ENCODE measurements at places on chromosomes 6 and 20. TPM values are rescaled to one million over a fixed set of nuclear protein-coding genes. Genes with fewer than 3 reads are reported as not detected.
A peak's percentile ranks its signal among the peaks of the same experiment; 100 is the strongest.

- no peak for DNase-seq
Measured at GRCh38 chr20:38161412-38161774, 3.7 kb downstream of the TGM2 start.

- no peak for DNase-seq
Measured at GRCh38 chr20:53884859-53885541, 185.4 kb downstream of the BCAS1 start.

DNA sequence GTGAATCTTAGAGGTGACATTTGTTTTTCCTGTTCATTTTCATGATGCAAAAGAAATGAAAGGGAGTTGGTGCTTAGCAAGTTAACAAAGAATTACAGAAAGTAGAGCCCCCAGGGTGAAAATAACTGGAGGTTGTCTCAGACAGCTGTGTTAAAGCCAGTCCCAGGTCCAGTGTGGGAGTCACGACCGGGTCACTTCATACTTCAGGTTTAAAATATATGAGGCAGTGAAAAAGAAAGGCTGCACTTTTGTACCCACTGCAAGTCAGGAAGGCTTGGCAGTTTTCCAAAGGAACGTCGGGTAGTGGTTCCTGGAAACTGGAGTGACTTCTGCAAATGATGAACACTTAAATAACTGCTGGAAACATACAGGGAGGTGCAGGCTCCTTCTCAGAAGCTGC is 91.5 kb upstream of the THBS2 start:
- no peak for DNase-seq

DNA sequence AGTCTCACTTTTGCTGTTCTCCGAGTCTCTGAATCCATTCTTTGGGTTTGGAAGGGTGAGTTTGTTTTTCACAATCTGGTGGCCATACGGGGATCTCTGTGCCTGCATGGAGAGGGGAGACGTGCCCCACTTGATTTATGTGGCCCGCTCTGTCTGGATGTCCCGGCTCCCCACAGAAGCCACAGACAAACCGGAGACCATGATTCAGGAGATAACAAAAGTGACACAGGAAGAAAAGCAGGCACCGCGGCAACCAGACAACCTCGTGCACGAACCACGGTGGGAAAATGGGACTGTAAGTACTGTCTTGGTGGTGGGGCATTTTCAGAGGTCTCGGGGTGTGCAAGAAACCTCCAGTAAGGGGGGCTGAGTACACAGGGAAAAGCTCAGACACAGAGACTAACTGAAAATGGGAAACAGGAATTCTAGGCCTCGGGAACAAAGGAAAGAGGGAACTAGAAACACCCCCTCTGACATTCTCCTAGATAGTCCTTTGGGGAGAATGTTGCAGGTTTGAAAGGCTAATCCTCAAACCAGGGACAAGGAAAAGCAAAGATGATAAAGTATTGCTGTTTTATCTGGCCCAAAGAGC is 22.1 kb upstream of the ZNF318 start:
- DNase-seq: no peak

GRCh38 chr20:45452772-45453691 is 16.5 kb upstream of the WFDC2 start:
- DNase-seq: no peak

GRCh38 chr6:165961233-165961632 is 206.4 kb downstream of the TBXT start:
- DNase-seq: no peak

DNA sequence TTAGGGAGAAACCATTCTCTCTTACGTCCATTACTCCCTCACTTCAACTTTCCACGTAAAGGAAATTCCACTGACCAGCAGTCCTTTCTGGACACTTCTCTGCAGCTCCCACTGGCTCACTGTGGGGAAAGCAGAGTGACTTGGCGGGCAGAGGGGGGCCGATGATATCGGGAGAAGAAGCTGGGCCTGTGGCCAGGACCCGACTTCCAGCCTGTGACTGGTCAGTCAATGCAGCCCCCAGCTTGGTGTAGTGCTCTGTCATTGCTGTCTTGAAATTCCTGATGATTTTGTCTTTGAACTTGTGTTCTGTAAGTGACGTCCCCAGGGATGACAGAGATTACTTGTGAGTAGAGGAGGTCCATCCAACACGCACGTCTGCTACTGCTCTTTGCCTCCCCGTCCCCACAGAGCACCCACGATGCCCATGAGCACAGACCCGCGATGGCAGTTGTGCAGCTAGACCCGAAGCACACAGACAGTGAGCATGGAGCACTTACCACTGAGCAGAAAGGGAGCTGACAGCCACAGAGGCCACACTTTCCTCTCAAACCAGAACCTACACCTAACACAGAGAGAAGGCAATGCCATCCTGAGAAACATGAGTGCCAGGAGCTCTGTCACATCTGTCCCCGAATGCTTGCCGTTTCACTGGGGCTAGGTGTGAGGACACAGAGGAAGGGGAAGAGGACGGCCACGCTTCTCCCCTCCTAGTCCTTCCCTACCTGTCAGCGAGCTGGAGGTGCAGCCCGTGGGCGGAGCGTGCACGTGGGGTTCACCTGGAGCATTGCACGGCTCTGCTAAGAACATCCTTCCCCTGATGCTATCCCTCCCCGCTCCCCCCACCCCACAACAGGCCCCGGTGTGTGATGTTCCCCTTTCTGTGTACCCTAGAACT is 25.7 kb downstream of the DACT2 start:
- no peak for DNase-seq

GRCh38 chr20:59645761-59646171 is 41.4 kb downstream of the PHACTR3 start:
- no peak for DNase-seq

GRCh38 chr20:4507288-4507719 is 214.4 kb upstream of the PRND start:
- DNase-seq: peak; percentile 97

Gene F13A1
- total RNA-seq: not detected

Gene C20orf204
- total RNA-seq: 0.32 TPM

Gene ZNF334
- total RNA-seq: 1.4 TPM

Gene BPIFB1
- not detected for total RNA-seq

Gene THBD
- 0.07 TPM for total RNA-seq

Measured in HFFc6 (cell line).